ENCODE measurements at places on chromosomes 6 and 20. TPM values are rescaled to one million over a fixed set of nuclear protein-coding genes. Genes with fewer than 3 reads are reported as not detected.

DNA sequence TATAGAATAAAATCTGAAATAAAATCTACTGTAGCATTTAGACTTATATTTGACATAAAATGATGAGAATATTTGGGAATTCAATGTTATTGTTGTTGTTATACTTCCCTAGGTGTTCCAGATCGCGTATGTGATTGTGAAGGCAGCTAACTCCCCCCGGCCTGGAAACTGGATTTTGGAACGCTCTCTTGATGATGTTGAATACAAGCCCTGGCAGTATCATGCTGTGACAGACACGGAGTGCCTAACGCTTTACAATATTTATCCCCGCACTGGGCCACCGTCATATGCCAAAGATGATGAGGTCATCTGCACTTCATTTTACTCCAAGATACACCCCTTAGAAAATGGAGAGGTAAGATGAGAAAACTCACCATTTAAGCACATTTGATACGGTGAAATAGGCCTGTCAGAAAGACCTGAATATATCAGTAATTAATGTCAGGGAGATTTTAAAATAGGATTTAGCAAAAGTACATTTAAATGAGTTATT is 215.2 kb downstream of the LAMA2 start:
- no peaks in the 10 kb centered on the region for H3K4me1 ChIP-seq
- H3K27ac ChIP-seq, result no peak overlapping the region
- H3K36me3 ChIP-seq, result no peaks in the 10 kb centered on the region
- no peak for DNase-seq
- H3K27me3 ChIP-seq, result no peaks in the 10 kb centered on the region

DNA sequence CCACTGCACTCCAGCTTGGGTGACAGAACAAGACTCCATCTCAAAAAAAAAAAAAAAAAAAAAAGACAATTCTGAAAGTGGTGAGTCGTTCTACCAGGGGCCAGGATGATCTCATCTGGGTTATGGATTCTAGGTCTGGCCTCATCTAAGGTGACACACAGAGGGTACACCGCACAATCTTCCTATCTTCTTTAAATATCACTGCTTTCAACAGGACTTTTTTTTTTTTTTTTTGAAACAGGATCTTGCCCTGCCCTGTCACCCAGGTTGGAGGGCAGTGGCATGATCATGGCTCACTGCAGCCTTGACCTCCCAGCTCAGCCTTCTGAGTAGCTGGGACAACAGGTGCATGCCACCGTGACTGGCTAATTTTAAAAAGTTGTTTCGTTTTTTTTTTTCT is 67.7 kb downstream of the SLC16A10 start:
- no peaks in the 10 kb centered on the region for H3K36me3 ChIP-seq
- H3K4me3 ChIP-seq, result no peak overlapping the region
- no peak overlapping the region for H3K27ac ChIP-seq

DNA sequence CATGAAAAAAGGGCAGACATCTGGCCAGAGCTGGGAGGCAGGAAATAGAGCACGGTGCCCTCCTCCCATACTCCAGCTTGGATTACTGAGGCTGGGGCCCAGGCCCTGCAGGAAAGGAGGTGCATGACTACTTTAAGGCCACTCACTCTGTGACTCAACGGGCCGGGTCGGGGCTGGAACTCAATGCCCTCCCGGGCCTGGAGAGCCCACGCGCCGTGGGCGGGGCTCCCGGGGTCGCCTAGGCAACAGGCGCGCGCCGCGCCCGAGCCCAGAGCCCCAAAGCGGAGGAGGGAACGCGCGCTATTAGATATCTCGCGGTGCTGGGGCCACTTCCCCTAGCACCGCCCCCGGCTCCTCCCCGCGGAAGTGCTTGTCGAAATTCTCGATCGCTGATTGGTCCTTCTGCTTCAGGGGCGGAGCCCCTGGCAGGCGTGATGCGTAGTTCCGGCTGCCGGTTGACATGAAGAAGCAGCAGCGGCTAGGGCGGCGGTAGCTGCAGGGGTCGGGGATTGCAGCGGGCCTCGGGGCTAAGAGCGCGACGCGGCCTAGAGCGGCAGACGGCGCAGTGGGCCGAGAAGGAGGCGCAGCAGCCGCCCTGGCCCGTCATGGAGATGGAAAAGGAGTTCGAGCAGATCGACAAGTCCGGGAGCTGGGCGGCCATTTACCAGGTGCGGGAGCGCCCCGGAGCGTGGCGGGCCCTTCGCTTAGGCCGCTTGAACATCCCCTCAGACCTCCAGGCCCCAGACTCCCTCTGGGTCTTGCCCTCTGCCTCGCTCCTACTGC is at the start of gene PTPN1:
TSS of gene PTPN1 (plus strand) at position 461 of the 783 bp plus-strand sequence. CDS start at position 606, 145 bp downstream.
- H3K27me3 ChIP-seq, result no peaks in the 10 kb centered on the region
- no peaks in the 10 kb centered on the region for H3K36me3 ChIP-seq
- DNase-seq, result peak; percentile 99
- H3K27ac ChIP-seq, result peak within 1 kb of the TSS; percentile 98
- H3K4me3 ChIP-seq, result peak within 1 kb of the TSS; percentile 96

Gene THBD
- 0.13 TPM for total RNA-seq

Gene SDC4
- 91.3 TPM for total RNA-seq

Measured in CD8-positive, alpha-beta memory T cell (primary cell).